ENCODE measurements at places on chromosomes 6 and 20.
A peak's percentile ranks its signal among the peaks of the same experiment; 100 is the strongest.

DNA sequence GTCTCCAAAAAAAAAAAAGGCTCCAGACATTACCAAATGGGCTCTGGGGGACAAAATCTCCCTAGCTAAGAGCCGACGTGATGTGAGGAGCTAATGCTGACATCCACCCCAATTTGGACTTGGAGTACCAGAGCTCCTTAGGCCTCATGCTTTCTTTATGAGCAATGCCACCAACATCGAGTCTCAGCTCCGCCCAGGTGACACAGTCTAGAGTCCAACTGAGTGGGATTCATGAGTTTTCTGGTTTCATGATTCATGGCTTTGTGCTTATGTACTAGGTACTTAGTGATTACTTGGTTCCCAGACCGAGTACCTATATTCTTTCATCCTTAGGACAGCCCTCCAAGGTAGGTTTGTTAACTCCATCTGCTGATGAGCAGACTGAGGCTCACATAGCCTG, 4.4 kb downstream of the ANKRD60 start:
- no peak for DNase-seq

DNA sequence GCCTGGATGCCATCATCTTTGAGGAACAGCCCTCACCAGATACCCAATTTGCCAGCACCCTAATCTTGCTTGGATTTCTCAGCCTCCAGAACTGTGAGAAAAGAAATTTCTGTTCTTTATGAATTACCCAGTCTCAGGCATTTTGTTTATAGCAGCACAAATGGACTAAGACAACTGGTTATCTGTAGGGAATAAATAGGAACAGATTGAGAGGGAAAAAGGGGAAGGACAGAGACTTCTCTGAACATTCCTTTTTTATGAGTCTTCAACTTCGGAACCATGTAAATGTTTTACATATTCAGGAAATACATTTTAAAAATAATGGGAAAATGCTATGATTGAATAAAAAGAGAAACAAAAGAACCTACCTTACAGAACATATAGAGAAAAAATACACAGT, 20.9 kb downstream of the KCTD20 start:
- no peak for DNase-seq

GRCh38 chr6:47375426-47375825, 65.7 kb upstream of the TNFRSF21 start:
- no peak for DNase-seq

- DNase-seq, result no peak
Measured at GRCh38 chr6:166055801-166056200, 111.8 kb downstream of the TBXT start.

DNA sequence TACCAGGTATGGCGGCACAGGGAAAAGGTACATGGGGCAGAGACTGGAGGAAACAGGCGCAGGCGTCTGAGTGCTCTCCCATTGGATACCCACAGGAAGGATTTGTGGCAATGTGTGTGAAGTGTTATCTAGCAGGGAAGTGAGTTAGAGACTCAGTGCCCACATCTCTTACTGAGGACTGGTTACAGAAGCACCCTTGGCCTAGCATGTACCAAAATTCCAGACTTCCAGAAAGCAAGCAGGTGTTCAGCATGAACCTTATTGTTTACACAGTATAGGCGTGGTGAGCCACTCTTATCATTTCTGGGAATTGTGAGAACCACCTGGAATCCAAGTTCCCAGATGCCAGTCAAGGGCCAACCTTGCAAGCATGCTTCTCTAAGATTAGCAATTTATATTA, 14.2 kb downstream of the MANBAL start:
- no peak for DNase-seq

- peak; percentile 14 for DNase-seq
Measured at GRCh38 chr6:157099912-157100593, 223.3 kb downstream of the TMEM242 start.

GRCh38 chr6:46254331-46254730, 83.6 kb upstream of the ENPP5 start:
- no peak for DNase-seq

GRCh38 chr20:63734946-63735858, 1.3 kb upstream of the LIME1 start:
- no peak for DNase-seq

DNA sequence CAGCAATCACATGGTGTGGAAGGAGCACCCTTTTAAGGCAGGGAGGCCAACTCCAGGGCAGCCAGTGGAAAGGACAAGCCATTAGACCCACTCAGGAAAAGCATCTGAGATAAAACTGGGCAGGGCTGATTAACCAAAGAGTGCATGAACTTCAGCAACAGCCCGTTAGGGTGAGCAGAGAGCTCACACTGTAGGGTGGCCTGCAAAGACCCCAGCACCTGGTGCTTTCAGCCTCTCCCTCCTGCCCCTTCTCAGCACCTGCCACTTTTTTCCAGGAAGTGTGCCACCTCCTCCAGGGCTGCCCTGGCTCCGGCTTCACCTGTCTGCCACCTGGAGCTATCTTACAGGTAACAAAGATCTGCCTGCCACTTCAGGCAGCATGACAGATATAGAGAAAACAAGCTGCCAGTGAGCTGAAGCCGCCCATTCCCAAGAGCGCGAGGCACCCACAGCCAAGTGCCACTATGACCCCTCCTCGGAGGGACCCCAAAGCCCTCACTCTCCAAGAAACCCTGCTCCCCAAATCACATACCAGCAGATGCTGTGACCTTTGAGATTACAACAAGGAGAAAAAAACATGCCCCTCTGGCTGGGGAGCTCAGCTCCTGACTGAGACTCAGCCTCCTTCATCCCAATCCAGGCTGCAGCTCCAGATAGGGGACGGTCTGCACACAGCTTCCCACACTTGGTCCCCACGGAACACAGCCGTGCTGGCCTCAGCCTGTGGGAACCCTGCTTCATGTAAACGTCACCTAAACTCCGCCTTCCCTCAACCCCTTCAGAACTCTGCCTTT, 71.2 kb downstream of the ABHD12 start:
- DNase-seq, result no peak

GRCh38 chr6:25122001-25122400, 157.2 kb upstream of the CARMIL1 start:
- DNase-seq, result no peak

- DNase-seq, result no peak
Measured at GRCh38 chr6:75221116-75221515, 15.3 kb upstream of the COL12A1 start.

GRCh38 chr6:51619042-51619799, 468.2 kb downstream of the PKHD1 start:
- DNase-seq, result no peak
